ENCODE measurements at places on chromosomes 2 and 18. TPM values are rescaled to one million over a fixed set of nuclear protein-coding genes. Genes with fewer than 3 reads are reported as not detected.

Gene TRABD2A
- 1.8 TPM for total RNA-seq

Gene GPN1
- 53.0 TPM for total RNA-seq

Gene GEN1
- total RNA-seq, result 6.8 TPM

Gene C1QL2
- not detected for total RNA-seq

Gene RAD51AP2
- under 0.01 TPM for total RNA-seq

Gene NTSR2
- not detected for total RNA-seq

Gene SKOR2
- not detected for total RNA-seq

All from placental pericyte (primary cell).